Body of pancreas (tissue), 4 donors: ENCODE measurements at places on chromosomes 3 and 15. TPM values are rescaled to one million over a fixed set of nuclear protein-coding genes. Genes with fewer than 3 reads are reported as not detected.

PLA2G4F gene
- 1.6 TPM for total RNA-seq

AGTR1 gene
- total RNA-seq: 4.4 TPM

DNA sequence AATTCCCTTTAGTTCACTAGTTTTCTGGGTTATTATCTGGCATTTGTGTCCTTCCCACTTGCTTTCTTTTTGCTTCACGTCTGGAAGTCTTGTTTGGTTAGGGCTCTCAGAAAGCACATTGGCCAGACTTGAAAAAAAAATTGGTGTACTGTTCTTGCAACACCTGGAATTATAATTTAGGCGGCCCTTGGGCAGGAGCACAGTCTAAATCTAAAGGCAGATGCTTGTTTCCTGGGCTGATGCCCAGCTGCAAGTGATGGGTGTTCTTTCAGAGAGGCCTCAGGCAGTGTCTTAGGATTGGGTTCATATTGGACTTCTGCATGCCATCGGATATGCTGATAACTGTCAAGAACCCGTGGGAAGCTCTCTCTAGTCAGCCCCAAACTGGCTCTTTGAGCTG is 521.5 kb downstream of the PDCD6IP start:
- DNase-seq: no peak

GRAMD2A gene
- total RNA-seq: 0.26 TPM

DNA sequence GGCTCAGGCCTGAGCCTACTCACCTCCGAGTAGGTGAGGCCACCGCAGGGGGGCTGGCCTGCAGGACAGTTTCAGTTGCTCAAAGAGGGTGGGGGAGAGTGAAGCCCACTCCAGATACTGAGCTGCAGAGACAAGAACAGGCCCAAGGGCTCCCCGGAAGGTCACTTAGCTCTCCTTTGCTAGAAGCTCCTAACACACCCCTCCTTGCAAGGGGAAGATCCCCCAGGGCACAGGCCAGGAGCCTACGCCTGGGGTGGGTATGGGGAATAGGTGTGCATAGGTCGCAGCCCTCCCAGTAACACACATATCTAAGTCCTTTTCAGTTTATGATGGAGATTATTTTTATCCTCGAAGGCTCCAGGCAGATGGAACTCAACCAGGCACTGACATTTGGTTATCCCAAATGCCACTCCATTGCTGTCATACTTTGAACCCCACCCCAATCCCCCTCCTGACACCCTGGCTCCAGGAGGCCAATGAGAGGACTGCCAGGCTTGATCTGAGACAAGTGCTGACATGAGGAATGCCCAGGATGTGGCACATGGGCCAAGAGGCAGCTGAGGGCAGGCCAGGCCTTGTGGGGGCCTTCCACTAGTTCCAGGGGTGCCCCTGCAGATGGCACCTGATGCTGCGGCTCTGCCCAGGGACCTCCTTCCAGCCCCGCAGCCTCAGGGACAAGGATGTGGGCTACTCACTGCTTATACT is 1.1 kb upstream of the MUSTN1 start:
- DNase-seq: no peak

DNA sequence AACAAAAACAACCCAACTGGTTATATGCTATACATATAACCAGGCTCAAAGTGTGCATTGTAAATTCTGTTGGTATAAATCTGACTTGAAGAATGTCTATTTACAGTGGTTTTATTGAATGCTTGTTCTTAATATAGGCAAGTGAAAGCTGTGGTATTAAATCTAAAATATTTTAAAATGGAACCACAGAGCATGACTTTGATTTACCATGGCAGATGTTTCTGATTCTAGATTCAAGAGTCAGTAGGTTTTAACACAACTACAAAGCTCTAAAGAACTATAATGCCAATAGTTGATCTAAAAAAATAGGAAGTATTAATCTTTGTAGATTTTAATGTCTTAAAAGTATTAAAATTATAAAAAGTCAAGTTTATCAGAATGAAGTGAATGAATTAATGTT is 141.9 kb upstream of the PLSCR5 start:
- no peak for DNase-seq

GRCh38 chr3:44321335-44321734 is 17.2 kb upstream of the TCAIM start:
- peak; percentile 13 for DNase-seq

DNA sequence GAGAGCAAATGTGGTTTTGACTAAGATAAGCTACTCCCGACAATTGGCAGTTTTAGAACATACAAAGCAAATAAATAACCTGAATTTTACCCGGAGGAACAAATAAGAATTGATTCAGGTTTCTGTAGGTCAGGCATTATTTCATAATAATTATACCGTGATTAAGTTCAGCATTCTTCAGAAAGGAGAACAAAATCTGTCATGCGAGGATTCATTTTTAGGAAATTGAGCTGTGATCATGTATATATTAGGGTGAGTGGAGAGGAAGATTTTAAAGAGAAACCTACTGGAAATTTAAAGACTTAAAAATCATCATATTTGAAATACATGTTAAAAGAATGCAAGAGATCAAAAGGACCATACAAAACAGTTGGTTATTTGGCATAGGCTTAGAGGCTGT is 20.5 kb downstream of the ZNF609 start:
- no peak for DNase-seq

- DNase-seq: no peak
These were observed 71.9 kb downstream of the ADAMTS17 start for GRCh38 chr15:100269831-100270230.

GRCh38 chr3:36924744-36925521 is 19.9 kb downstream of the TRANK1 start:
- DNase-seq: no peak

DNA sequence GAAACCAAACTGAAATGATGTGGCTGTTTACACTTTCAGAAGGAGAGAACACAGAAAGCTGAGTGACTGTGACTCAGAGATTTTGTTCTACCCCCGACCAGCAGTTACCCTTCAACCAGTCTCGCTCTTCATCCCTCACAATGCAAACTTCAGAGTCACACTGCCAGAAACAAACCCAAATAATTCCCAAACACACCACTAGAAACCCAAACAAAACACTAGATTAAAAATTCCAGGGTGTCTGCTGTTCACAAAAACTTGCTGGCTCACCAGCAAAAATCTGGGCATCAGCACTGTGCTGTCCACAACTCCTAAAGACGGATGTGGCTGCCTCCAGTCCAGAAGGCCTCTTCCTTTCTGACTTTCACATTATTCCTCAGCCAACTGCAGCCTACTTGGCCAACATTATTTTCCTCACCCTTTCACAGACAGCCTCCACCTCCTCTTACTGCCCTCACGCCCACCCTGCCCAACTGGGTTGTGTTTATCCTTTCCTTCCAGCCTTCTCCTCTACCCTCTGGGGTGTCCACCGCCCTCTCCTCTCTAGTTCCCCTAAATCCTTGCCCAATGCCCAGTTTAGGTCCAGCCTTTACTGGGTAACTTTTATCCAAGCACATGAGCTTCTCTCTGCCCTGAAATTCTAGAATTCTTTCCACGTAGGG is 71.4 kb downstream of the MECOM start:
- no peak for DNase-seq

PHLDB2 gene
- 26.4 TPM for total RNA-seq

DAZL gene
- total RNA-seq: not detected

DNA sequence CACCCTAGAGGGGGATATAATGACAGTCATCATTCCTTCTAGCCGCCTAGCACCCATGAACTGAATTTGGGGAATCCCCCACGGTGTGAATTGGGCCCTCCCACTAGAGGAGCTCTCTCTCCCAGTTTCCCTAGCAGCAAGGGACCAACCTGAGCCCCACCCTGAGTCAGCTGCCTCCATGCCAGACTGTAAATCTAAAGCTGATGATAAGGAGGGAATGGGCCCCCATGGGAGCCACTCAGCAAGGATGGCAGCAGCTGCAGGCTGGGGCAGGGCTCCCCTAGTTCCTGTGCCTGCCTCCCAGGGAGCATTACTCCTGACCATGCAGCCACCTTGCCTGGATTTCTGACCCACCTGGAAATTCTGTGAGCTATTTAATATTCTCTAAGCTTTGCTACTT is 57.0 kb upstream of the PXYLP1 start:
- no peak for DNase-seq

GRCh38 chr3:7188551-7188950 is 327.6 kb downstream of the GRM7 start:
- no peak for DNase-seq

GRCh38 chr3:149535333-149535685 is 60.8 kb downstream of the TM4SF4 start:
- no peak for DNase-seq

DNA sequence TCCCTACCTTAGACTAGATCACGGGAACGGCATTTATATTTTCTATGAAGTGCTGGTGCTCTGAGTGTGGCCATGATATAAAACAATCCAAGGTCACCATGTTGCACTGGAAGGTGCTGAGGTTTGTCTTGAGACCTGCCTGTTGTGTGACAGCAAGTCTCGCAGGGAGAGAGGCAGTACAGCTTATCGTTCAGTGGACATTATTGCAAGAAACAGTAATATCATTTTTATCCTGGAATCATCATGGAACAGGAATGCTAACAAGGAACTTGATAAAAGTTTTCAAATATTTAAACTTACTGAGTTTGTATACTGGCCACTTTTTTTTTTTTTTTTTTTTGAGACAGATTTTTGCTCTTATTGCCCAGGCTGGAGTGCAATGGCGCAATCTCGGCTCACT is 40.0 kb upstream of the GCNT3 start:
- no peak for DNase-seq

GOLGA8T gene
- not detected for total RNA-seq

- no peak for DNase-seq
These were observed 166.9 kb upstream of the UMPS start for GRCh38 chr3:124563376-124563775.

CHRD gene
- total RNA-seq: 47.2 TPM

- DNase-seq: no peak
These were observed 989 bp downstream of the GNB4 start for GRCh38 chr3:179450261-179450701.

GRCh38 chr15:65068403-65068788 is 605 bp upstream of the RASL12 start:
- DNase-seq: no peak

- no peak for DNase-seq
These were observed 86.0 kb downstream of the LRIG1 start for GRCh38 chr3:66414846-66415245.
